ENCODE measurements at places on chromosomes 13 and 19.

GRCh38 chr13:71219698-71220415, 647.1 kb downstream of the DACH1 start:
- DNase-seq: no peak

GRCh38 chr19:40687525-40688016, 2.9 kb downstream of the NUMBL start:
- peak; percentile 79 for DNase-seq

DNA sequence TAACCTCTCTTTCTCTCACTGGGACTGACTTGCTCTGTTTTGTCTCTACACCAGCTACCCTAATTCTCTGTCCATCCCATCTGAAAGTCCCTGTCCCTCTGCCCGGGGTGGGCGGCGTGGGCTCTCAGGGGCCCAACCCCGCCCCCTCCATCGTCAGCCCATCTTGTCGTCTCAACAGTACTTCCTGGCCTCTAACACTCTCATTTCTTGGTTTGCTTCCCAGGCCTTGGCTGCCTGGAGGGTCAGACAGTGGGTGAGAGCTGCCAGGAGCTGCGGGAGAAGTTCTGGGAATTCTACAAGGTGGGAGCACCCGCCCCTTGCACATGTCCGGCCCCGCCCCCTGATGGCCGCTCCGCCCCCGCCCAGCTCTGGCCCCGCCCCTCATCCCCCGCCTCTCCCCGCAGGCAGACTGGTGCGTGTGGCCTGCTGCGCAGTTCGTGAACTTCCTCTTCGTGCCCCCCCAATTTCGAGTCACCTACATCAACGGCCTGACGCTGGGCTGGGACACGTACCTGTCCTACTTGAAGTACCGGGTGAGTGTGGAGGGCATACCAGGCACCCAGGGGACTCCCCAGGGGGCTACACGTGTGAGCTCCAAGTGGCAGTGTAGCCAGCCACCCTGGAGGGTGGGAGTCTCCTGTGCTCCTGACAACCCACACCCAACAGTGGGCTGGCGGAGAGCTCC, 1.7 kb downstream of the MPV17L2 start:
- peak; percentile 51 for DNase-seq

DNA sequence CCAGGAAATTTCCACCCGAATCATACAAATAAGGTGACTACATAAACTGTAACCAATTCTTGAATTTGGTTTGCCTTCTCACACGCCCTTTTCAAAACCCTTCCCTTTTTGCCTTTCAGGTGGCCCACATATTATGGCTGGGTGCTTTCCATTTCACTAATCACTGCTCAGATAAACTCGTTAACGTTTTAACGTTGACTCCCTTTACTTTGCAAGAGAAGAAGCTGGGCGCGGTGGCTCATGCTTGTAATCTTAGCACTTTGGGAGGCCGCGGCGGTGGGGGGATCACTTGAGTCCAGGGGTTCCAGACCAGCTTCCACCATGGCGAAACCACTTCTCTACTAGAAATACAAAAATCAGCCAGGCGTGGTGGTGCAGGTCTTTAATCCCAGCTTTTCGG, 19.8 kb upstream of the ZNF91 start:
- no peak for DNase-seq
